ENCODE measurements at places on chromosomes 1 and 21.

DNA sequence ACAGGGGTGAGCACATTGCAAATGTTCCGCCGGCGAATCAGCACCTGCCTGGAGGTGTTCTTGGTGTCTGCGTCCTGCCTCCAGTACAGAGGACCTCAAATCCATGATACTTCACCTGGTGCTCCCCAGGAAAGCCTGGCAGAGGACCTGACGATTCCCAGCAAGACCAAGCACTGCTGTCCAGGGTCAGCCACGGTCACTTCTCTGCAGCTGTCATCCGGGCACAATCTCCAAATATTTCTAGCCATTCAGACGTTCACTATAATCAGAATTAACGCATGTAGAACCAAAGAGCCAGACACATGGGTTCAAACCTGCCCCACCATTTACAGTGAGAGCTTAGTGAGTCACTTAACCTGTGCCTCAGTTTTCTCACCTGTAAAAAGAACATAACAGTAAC is 74.5 kb downstream of the CLIC6 start:
- no peak for DNase-seq

GRCh38 chr1:65260851-65261473 is 48.4 kb upstream of the DNAJC6 start:
- DNase-seq: no peak

DNA sequence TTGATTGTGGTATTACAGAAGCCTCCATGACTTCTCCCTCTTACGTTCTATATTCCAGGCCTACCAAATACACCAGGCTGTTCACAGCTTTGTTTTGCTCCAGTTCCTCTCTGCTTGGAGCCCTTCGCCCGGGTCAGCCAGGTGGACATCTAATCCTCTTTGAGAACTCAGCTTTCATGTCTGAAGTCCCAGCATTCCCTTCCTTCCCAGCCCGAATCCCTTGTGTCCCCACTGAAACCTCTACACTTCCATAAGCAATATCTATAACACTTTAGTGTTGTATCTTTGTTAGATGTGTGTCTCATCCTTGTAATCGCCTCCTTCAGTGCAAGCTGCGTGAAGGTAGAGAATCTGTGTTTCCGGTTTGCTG is 1.9 kb downstream of the RNF11 start:
- no peak for DNase-seq

DNA sequence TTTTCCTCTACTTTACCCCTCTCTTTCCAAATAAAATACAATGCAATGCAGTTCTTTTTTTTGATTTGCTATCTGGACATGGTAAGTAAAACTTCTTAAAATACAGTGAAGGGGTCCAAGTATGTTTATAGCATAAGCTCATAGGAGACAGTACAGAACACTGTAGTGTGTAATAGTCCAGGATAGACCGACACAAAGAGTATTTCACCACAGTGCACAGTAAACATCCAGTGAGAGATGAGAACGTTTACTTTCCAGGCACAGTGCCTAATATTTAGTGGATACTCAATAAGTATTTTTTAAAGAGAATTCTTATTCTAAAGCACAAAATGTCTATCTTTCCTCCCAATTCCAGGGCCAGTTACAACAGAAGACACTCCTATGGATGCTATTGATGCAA is 14.9 kb downstream of the MIA3 start:
- no peak for DNase-seq

DNA sequence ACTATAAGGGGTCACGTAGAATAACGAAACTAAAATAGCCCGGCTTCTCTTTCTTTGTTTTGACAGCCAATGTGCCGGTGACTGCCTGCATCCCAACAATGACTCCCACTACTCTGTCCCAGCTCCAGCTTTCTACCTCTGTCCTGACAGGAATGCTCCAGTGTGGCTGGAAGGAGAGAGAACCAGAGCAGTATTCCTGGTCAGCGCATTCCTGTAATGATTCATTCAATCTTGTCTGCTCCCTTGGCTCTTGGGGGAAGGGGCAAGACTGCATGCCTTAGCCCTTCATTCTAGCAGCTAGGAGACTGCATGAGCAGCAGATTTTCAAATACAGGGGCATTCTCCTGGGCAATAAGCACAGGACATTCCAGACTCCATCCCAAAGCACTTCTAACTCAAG is 132.1 kb upstream of the PRMT6 start:
- no peak for DNase-seq

DNA sequence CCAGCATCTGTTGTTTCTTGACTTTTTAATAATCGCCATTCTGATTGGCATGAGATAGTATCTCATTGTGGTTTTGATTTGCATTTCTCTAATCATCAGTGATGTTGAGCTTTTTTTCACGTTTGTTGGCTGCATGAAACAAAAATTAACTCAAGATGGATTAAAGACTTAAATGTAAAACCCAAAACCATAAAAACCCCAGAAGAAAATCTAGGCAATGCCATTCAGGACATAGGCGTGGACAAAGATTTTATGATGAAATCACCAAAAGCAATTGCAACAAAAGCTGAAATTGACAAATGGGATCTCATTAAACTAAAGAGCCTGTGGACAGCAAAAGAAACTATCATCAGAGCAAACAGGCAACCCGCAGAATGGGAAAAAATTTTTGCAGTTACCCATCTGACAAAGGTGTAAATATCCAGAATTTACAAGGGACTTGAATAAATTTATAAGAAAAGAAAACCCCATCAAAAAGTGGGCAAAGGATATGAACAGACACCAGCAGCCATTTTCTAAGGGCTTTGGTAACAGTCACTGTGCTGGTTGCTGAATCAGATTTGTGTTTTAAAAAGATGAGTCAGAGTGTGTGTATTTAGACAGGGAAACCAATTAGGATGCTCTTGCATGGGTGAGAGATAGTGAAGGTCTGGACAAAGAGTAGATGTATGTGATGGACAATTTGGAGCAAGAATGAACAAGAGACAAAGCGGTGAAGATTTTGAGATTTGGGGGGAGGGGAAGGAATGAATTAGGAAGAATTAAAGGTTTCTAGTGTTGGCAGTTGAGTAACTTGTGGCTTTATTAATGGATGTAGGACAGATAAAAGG is 110.7 kb downstream of the RYR2 start:
- no peak for DNase-seq

GRCh38 chr1:11952455-11953109 is 18.1 kb downstream of the PLOD1 start:
- DNase-seq: no peak

GRCh38 chr1:89821322-89822108 is 683 bp downstream of the LRRC8D start:
- DNase-seq: peak; percentile 17

DNA sequence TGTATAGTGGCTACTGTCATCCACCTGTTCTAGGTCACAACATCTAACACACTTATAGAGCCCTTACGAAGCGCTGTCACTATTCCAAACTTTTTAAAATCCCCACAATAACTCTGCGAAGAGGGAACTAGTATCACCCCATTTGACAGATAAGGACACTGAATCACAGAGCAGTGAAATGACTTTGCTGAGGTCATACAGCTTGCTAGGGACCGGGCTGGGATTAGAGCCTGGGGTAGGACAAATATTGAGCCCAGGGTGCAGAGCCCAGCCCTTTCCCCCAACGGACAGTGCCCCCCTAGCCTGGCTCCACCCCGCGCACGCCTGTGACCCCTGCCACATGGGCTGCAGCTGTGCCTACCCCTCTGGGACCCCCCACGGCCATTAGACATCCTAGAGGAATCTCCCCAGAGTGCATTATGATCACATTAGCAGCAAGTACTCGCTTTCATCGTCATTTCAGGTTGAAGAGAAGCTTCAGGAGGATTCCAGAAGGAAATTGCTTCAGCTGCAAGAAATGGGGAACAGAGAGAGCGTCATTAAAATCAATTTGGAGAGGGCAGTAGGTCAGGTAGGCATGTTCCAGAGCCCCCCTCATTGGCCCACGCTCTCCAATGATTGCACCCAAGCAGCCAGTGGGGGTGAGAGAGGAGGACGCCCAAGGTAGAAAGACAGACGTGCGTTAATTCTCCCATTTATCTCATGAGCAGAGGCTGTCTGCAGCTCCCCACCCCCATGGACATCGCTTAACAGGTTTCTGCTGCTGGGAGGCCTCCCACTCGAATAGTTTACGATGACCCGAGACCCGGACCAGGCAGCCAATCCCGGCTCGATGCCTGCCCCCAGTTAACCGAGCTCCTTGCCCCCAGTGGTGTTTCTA is 77.2 kb downstream of the FHAD1 start:
- DNase-seq: no peak

DNA sequence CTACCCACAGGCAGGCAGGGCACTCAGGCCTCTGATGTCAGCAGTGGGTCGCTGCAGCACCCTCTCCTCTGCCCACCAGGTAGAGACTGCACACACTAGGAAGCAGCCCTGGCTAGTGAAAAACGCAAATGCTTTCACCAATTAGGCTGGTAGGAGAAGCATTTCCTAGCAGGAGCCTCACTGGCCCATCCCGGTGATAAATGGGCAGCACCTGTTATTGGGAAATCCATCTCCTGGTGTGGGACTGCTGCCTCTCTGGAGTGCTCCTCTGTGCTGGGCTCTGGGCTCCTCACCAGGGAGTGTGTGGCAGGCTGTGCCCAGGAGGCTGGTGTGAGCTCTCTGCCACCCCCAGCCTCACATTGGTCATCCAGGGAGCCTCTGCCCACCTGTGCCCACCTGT is 28.6 kb downstream of the LRP8 start:
- no peak for DNase-seq

DNA sequence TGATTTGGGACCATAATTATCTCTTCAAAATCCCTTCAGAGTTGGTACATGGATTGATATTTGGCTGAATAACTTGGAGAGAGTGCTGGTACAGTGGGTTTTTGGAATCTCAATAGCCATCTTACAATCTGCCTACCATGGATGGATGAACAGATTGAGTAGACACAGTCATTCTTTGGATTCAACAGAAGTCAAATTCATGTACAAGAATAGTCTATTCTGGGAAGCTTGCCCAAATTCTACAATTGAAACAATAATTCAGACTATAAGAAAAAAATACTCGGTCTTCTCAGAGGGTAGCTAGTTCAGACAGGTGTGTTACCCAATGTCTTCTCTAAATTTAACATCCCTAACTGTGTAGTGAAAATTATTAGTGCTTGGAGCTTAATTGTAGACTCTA is 574.0 kb downstream of the LRRIQ3 start:
- DNase-seq: no peak

DNA sequence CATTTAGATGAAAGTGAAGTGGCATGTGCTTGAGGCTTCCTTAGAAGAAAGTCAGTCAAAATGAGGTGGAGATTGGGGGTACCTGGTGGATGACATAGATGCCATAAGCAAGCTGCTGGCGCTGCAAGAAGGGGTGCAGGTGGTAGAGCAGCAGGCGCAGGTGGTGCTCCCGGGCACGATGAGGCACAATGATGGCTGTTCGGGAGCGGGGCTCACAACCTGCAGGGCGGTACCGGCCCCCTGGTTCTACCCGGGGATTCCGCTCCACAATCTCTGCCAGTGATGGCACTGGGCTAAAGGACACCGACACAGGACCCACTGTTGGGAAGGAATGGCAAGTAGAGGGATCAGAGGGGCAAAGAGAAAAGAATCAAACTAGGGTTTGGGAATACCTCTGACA is 2.4 kb downstream of the B4GALT3 start:
- DNase-seq: no peak

DNA sequence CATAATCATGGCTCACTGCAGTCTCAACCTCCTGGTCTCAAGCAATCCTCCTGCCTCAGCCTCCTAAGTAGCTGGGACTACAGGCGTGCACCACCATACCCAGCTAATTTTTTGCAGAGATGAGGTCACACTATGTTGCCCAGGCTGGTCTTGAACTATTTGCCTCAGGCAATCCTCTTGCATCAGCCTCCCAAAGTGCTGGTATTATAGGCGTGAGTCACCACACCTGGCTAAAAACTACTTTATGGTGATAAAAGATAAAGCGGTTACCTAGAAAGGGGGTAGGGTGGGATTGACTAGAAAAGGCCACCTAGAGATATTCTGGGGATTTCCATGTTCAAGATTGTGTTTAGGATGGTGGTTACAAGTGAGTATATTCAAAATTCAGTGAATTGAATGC is 5.0 kb downstream of the TSTD1 start:
- no peak for DNase-seq

DNA sequence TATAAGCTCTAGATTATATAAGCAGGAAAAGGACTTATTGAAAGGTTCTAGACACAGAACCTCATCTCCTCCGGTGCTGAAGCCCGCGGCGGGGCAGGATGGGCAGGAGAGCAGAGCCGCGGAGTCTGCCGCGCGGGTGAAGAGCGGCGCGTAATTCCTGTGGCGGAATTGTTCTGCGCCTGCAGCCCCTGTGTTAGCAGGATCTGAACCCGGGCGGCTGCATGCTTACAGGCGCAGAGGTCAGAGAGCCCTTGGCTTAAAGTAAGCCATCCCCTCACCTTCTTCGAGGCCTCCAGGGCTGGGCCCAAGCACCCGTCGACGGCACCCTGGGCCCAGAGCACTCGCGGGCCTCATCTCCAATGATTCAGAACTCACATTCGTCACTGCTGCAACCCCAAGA is 89.3 kb downstream of the FASLG start:
- DNase-seq: no peak

DNA sequence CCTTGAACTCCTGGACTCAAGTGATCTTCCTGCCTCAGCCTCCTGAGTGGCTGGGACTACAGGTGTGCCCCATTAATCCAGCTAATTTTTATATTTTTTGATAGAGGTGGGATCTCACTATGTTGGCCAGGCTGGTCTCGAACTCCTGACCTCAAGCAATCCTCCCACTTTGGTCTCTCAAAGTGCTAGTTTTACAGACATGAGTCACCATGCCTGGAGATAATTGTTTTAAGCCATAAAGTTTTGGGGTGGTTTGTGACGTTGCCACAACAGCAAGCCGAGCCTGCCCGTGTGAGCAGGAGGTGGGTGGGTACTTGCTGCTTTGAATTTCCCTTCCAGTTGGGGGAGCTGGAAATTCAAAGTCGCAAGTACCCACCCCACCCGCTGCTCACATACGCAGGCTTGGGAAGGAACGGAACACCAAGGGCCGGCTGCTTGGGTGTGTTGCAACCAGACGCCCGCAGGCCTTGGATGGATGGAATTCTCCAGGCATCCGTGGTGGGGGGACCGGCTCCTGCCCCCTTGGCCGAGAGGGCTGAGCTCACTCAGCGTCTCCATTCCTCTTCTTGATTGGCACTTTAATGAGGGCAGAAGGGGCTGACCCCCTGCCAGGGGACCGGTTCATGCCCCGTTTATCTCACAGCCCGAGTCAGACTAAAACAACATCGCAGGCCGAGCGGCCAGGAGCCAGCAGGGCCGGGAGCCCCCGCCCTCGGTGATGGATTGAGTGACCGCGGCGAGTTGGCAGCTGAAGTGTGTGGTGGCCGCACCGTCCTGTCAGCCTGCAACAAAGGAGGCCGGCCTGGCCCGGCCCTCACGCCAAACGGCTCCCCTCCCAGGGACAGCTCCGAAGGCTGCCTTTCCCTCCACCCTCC is 78.1 kb downstream of the DHRS3 start:
- no peak for DNase-seq

- DNase-seq: no peak
Measured at GRCh38 chr1:198408716-198409115, 131.8 kb downstream of the ATP6V1G3 start.

All from stimulated activated CD4-positive, alpha-beta T cell treated with anti-CD3 and anti-CD28 coated beads, TNF-alpha, amount 100 ng/mL, for 1 hour (primary cell).